ENCODE measurements at places on chromosomes 13 and 19.

DNA sequence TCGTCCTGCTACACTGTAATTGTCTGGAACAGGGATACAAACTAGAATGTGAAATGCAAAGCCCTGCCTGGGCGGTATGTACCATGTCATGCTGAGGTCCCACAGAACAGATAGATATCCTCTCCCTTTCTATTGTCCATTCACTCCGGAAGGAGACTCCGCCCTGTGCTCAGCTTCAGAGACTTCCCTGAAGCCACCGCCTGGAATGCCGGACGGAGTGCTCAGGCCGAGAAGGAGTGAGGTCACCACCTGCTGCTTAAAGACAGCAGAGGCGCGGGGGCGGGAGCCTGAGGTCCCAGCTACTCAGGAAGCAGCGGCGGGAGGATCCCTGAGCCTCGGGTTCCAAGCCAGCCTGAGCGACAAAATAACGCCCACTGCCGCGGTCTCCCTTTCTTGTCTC is 890 bp upstream of the ZNF611 start:
- DNase-seq, result no peak

DNA sequence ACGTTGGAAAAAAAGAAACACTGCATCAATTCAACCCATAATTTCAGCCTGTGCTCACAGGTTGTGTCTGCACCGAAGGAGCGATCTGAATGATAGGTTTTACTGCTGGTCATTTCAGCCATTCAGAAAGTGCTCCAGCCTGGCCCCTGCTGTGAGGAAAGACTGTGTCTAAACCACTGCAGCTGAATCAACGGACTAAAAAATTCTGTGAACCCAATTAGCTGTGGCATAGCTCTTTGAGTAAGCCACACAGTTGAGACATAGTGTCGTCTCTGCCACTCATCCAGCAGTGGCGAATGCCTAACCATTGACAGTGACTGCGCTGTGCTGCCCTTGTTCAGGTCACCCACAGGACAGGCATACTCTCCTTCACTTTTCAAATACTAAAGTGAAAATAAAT is 179.8 kb downstream of the COG6 start:
- DNase-seq, result no peak

GRCh38 chr19:50994129-50994528 is 7.3 kb downstream of the KLK8 start:
- DNase-seq, result no peak

DNA sequence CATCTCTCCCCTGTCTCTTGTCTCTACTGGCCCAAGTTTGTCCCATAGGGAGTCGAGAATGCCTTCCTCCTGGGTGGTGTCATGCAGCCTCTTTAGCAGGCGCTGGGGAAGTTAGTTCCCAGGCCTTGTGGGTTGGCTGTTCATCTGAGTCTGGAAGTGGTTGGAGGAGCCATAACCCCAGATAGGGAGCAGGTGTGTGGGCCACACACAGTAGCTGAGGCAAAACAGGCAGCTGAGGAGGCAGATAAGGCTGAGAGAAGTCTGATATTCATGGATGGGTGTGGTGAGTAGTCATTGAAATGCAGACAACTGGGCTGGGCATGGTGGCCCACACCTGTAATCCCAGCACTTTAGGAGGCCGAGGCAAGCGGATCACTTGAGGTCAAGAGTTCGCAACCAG is 40.9 kb upstream of the KPNA3 start:
- no peak for DNase-seq

DNA sequence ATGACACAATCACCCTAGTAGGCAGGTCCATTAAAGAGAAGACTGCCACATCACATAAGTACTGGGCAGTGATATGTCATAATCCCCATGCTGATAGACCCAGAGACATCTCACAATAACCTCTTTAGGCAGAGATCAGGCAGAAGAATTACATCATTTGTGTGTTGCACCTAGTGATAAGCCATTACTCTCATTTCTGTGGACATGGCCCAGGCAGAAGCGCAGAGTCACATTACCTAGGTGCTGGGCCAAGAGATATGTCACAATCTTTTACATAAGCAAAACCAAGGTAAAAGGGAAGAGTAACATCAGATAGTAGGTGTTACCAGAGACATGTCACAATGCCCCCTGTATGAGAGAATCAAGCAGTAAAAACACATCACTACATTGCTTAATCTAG is 71.9 kb downstream of the ZNF726 start:
- no peak for DNase-seq

DNA sequence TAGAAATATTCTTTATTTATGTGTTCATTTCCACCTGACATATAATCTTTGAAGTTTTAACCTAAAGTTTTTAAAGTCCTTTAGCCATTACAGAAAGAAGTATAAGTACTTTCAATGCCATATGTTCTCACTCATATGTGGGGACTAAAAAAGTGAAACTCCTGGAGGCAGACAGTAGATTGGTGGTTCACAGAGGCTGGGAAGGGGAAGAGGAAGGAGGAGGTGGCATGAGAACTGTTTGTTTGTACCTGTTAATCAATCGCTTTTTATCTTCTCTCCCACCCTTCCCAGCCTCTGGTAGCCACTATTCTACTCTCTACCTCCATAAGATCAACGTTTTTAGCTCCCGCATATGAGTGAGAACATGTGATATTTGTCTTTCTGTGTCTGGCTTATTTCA is 131.1 kb downstream of the MYO16 start:
- no peak for DNase-seq

DNA sequence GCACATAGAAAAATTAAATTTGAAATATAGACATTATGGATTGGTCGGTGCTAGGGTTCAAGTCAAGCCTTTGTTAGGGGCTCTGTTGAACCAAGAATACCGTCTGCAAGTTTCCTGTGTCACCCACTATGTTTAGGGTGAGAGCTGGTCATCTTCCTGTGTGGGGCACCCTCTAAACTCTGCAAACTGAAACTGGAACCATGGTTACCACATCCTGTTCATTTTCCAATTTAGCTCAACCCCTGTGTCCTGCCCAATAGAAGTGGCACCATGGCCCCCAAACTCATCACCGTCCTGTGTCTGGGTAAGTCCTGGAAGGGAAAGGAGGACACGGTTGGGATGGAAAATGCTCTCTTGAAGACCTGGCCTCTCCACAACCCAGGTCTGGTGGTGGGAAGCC is 29.9 kb downstream of the LAIR2 start:
- no peak for DNase-seq
